ENCODE measurements at places on chromosomes 7 and 10.

- no peak for DNase-seq
Observed at GRCh38 chr10:125639846-125640245, 43.1 kb downstream of the TEX36 start.

- peak; percentile 71 for DNase-seq
Observed at GRCh38 chr7:26199301-26200037, 1.1 kb downstream of the HNRNPA2B1 start.

- peak; percentile 43 for DNase-seq
Observed at GRCh38 chr7:23530405-23530804, 1.4 kb downstream of the TRA2A start.

DNA sequence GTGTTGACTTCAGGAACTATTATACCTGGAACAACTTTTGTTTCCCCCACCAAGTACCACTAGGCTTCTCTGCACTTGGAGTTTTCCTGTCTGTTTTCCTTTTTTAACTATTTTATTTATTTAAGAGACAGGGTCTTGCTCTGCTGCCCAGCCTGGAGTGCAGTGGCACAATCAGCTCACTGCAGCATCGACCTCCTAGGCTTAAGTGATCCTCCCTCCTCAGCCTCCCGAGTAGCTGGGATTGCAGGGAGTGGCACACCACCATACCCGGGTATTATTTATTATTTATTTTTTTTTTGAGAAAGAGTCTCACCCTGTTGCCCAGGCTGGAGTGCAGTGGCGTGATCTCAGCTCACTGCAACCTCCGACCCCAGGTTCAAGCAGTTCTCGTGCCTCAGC, 2.1 kb upstream of the GIGYF1 start:
- DNase-seq: no peak

DNA sequence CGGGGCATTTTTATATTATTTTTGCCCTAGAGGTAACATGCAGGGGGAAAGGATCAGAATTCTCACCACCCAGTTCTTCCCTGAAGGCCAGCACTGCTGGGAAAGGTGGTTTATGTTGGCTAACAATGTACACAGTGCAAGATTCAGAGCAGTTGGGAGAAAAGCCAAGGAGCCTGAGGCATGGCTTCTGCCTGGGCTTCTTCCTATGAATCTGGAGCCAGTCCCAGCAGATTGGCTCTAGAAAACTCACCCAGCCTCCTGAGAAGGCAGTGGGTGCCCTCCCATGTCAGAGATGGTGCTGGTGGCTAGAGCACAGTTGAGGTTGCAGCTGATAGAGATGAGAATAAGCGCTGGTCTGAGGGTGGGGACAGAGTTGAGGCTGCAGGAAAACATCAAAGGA, 44.7 kb upstream of the GPR26 start:
- no peak for DNase-seq

- DNase-seq: no peak
Observed at GRCh38 chr7:40965774-40966173, 737.1 kb downstream of the INHBA start.

- peak; percentile 83 for DNase-seq
Observed at GRCh38 chr7:128409596-128410450, at the start of gene IMPDH1. Gene IMPDH1, minus strand, starts transcription at chr7:128409982. Its CDS starts 81 bp downstream, at chr7:128409901.

DNA sequence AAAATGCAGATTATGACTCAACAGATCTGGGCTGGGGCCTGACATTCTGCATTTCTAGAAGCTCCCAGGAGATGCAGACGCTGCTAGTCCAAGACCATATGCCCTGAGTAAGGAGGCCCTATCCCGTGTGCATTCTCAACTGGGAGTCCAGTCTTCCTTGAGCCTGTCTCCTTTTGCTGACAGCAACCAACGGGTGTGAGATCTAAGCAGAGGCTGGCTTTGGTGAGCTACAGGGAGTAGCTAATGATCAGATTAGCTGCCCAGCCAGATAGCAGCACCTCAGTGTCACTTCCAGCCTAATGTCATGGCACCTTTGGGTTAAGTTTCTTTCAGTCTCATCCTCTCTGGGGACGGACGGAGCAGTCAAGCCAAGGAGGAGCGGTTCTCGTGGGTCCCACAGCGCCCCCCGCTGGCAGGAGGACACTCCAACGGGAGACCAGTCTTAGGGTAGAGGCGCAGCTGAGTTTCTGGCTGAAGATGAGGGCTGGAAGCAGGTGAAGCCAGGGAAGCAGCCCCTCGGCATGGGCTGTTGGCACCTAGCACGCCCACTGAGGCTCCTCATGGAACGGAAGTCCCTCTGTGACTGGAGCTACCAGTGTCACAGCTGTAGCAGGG, 154.0 kb downstream of the CCDC3 start:
- no peak for DNase-seq

- no peak for DNase-seq
Observed at GRCh38 chr7:142501434-142501833, 243.6 kb upstream of the PRSS58 start.

- no peak for DNase-seq
Observed at GRCh38 chr7:156840134-156840533, 52.8 kb downstream of the LMBR1 start.

DNA sequence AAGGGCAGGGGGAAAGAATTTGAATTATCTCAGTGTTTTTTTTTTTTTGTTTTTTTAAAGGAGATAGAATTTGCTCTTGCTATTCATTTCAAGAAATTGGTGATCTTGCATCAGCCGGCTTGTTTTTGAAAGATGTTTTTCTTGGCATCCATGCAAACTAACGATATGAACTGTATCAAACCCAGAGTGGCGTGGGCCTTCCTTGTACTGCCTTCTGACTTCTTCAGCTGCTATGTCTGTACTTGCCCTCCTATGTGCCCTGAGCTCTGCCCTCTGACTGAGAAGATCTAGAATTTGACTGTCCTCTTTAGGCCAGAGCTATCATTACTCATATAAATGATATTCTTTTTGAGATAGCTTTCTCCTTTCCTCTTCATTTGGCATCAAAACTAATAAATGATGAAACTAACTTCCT, 183.1 kb downstream of the EXOC4 start:
- DNase-seq: no peak

DNA sequence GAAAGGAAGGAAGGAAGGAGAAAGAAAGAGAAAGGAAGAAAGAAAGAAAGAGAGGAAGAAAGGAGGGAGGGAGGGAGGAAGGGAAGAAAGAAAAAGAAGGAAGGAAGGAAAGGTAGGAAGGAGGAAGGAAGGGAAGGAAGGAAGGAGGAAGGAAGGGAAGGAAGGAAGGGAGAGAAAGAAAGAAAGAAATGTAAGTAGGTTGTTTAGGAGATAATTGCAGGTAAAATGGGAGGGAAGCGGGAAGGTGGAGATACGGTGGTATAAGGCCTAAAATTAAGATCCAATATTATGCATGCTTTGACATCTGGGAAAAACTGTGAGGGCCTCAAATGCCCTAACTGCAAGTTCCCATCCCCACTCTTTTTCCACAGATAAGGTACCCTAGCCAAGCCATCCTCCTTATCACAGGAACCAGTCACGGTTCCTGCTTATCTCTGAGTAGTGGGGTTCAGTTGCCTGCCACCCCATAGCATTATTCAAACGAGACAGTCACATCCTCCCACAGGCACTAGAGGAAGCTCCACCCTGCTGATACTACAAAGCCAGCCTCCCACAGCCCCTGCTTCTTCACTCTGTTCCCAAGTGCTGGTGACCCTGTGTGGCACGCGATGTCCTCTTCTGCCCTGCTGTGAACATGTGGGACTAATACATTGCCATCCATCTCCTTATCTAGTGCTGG, 28.7 kb downstream of the ST8SIA6 start:
- peak; percentile 71 for DNase-seq

GRCh38 chr7:18390535-18390907, 105.0 kb upstream of the HDAC9 start:
- no peak for DNase-seq

DNA sequence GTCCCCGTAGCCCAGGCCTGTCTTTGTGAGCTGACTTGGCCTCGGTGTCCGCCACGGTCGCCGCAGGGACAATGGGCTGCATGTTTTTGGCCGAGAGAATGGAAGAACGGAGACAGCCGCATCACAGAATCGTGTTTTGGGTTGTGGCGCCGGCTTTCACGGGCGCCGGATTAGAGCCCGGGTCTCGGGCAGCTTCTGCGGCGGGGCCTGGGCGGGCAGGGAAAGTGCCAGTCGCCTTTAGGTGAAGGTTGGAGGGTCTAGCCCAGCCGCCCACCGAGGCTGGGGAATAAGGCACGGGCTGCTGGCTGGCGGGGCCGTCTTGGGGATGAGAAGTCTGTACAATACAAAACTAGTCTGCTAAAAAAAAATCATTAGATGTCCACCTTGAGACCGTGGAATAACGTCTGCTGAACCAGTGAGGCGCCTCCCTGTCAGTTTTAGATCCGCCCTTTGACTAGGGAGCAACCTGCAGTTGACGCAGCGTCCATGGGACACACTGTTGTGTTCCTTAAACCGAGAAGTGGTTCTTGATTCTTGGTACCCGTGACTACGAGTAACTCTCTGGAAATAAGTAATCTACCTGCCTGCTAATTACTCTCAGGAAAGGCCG, 577 bp downstream of the DNAJB9 start:
- peak; percentile 32 for DNase-seq

GRCh38 chr7:151393031-151393977, 16.5 kb downstream of the WDR86 start:
- no peak for DNase-seq

DNA sequence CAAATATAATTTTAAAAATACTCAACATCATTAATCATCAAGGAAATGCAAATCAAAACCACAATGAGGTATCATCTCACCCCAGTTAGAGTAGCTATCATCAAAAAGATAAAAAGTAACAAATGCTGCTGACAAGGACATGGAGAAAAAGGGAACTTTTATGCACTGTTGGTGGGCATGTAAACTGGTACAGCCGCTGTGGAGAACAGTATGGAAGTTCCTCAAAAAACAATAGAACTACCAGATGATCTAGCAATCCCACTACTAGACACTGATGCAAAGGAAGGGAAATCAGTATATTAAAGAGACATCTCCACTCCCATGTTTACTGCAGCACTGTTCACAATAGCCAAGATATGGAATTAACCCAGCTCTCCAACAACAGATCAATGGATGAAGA, 384.5 kb downstream of the PLXDC2 start:
- DNase-seq: no peak

- DNase-seq: no peak
Observed at GRCh38 chr10:17790651-17791050, 18.5 kb upstream of the MRC1 start.

DNA sequence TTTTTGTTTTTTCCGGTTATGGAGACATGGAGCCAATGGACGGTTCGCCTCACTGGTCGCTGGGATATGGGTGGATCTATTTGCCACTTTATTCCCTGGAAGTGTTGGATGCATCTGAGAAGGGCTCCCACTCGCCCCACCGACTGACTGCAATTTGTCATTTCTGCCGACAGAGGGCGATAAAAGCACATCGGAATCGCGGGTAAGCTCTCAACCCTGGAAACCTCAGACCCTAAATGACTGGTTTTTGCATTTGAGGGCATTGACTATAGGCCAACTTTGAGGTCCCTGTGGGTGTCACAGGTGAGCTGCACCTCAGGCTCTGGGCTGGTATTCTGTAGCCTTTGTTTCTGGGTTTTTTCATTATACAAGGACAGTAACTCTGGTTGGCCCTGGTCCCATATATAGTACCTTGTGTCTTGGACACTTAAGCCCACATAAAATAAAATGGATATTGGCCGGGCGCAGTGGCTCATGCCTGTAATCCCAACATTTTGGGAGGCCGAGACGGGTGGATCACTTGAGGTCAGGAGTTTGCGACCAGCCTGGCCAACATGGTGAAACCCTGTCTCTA, 11.9 kb upstream of the OPALIN start:
- DNase-seq: peak; percentile 38

- no peak for DNase-seq
Observed at GRCh38 chr10:59752278-59752940, 846 bp downstream of the MRLN start.

- DNase-seq: no peak
Observed at GRCh38 chr7:3867863-3868262, 566.8 kb downstream of the SDK1 start.

DNA sequence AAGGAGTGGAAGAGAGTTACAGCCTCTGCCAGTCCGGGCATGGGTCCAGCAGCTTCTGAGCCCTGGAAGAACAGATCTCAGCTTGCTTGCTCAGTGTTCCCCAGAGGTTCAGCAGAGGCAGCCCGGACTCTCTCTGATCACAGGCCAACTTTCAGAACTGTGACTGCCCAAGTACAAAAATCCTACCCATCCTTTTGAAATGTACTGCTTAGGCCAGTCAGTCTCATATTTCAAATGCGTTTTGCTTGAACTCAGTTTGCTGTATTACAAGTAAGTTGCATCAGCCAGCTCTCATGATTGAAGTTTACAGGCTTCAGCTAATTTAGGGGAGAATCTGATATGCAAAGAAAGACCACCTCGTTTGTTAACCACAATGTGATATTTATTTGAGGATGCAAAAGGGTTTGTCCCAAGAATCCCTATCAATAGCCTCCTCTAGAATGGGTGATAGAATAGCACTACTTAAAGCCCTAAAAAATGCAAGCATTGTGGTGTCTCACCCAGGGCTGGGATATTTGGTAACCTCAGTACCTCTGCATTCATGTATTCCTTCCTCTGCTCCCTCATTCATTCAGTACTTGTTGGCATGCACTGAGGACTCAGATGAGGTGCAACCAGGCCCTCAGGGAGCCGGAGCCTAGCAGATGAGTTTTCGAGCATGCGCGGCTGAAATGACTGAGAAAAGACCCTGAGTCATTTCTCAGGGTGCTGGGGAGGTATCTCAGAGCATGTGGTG, 7.0 kb downstream of the AIMP2 start:
- no peak for DNase-seq

DNA sequence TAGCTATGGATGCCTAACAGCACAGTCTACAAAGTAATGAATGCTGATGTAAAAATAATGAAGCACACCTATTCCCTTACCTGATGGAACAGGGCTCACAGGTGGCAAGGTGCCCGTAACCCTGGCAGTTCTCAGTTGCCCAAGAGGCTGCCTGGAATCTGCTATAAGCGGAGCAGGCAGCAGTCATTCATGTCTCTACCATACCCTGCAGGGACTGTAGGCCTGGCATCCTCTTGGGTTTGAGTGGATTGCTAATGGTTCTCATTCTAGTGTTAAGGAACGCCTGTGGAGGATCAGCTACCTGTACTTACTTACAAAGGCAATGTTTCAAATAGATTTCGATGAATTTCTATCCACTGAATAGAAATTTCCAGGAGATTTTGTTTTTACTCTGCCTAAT, 38.4 kb downstream of the BAIAP2L1 start:
- DNase-seq: no peak

DNA sequence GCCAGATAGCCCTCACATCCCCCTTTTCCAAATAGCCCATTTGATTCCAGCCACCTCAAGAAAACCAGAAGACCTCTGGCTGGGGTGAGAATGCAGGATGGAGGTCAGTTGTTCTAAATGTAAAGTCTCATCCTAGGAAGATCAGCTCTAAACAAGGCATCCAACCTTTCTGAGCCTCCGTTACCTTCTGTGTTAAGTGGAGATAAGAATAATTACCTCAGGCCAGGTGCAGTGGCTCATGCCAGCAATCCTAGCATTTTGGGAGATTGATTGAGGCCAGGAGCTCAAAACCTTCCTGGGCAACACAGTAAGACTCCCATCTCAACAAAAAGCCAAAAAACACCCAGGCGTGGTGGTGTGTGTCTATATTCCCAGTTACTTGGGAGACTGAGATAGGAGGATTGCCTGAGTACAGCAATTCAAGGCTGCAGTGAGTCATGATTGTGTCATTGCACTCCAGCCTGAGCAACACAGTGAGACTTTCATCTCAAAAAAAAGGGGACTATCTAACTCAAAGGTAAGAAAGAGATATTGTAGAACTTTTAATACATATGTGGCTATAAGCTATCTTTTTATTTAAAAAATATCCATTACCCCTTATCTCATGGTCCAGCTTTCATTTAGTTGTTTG, 43.5 kb downstream of the PRTFDC1 start:
- no peak for DNase-seq
